ENCODE measurements at places on chromosomes 5 and 9.

DNA sequence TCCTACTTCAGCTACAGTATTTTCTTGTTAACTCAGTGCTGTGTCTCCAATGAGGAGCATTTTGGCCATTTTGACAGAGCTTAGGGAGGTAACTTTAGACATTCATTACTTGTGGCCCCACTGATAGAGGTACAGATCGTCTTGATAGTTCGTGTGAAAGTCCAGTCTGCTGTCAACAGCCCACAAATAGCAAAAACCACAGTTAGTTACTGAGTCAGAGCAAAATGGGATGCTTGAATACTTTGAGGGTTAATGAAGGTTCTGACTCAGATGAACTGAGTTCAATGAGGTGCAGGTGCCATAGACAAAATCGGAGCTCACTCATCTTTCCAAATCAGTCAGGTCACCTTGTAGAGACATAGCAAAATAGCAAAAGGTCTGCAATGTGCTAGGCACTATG is 163.1 kb upstream of the TLE4 start:
- no peak for DNase-seq

DNA sequence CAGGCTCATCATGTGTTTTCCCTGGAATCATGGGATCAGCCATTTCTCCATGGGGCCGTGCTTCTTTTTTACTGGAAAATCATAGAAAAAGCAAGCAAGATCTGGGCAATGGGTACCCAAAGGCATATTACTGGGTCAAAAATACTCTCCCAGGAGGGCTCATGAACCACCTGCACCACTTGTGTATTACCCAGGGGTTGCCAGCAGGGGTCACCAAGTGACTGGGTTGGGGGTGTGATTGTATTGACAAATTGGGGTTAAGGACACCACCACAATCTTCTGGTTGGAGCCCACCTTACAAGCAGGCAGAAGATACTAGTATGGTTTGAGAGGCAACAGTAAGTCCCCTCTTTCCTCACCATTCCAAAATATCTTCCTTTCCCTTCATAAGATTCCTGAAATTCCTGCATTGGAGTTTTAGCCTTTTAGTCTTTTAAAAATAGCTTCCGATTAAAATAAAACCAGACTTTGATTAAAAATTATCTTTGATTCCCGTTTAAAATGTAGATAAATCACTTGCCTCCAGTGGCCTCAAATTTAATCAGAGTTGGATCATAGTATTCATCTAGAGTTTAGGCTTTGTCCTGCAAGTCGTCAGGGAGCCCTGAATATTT is 603.3 kb downstream of the KIF4B start:
- DNase-seq, result peak; percentile 61

DNA sequence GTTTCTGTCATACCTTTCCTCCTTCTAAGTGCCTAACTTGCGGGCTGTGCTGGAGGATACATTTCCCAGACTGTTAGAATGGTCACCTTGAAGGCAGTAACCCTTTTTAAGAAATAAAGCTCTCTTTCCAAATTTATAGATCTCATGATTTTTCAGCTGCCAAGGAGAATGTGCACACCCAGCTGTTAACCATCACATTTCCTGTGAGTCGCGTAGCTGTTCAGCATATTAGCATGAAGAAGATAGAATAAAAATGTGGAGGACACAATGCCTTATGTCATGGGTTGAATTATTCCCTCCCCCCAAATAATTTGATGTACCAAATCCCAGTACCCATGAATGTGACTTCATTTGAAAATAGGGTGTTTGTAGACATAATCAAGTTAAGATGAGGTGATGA is 729.4 kb downstream of the MTRR start:
- no peak for DNase-seq

DNA sequence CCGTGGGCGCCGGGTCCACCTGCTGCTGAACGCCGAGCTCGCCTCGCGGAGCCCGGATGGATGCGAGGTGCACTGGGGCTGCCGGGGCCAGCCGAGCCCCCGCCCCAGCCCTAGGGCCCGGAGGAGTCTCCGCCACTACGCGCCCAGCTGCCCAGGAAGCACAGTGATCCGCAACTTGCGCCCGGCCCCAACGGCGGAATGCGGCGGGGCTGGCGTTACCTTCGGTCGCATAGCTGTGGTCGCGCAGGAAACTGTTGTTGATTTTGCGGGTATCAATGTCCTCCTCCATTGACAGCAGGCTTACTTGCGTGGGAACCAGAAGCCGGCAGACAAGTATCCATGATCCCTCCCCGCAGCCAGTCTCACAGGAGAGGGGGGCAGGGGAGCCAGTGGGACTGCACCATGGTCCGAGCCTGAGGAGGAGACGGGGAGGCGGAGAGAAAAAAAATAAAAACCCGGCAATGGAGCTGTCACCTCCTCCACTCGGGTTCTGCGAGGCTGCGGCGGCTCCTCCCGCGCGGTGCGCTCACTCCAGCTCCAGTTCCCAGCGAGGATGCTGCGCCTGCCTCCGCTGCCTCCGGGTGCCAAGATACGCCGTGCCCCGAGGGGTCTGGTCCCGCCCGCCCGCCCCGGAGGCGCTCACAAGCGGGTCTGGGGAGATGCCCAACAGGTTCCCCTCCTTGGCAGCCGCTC is 628 bp downstream of the PPP2R2B start:
- no peak for DNase-seq

DNA sequence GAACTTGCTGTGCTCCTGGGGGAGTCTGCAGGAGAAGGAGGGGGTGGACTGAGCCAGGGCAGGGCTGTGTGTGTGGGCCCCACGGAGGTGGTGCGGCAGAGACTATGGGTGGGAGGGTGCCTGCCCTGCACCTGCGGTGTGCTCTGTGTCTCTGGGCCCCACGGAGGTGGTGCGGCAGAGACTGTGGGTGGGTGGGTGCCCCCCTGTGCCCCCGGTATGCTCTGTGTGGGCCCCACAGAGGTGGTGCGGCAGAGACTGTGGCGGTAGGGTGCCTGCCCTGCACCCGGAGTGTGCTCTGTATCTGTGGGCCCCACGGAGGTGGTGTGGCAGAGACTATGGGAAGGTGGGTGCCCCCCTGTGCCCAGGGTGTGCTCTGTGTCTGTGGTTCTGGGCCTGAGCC is 103.7 kb downstream of the EHMT1 start:
- no peak for DNase-seq

DNA sequence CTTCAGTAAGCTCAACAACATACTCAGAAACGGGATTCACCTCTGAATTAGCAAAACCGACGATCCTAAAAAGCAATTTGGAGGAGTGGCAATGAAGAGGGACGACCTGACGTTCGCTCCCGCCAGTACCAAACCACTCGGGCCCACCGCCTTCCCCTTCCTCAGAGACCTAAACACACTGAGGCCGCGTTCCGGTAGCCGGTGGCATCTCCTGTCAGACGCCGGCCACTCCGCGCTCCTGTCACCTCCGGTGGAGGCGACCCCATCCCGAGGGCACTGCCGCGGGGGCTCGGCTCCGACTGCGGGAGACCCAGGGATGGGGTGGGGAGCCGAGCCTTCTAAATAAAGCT is 617 bp downstream of the PPP6C start:
- DNase-seq, result peak; percentile 39

All from lung microvascular endothelial cell (primary cell).